ENCODE measurements at places on chromosomes 13 and 19.

DNA sequence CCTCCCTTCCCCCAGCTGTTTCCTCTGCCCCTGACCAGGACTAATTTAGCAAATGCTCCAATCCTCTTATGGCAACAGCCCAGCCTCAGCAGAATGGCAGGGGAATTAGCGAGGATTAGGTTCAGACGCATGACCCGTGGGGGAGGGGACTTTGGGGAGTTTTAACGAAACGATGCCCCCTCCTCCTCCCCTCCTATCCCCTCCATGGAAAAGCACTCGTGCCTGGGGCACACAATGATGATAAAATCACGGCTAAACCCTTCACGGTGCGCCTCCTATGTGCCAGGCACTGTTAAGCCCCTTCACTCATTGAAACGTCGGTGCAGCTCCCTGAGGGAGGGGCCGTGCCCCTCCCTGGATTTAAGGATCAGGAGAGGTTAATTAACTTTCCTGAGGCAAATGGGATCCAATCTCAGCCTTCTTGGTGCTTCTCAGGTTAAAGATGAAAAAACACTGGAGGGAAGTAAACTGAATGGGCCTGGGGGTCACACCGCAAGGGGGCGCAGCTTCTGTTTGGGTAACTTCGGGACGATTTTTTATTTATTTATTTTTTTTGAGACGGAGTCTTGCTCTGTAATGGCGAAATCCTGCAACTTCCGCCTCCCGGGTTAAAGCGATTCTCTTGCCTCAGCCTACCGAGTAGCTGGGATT lies 10.1 kb upstream of the TPRX2 start:
- peak; percentile 90 for DNase-seq

DNA sequence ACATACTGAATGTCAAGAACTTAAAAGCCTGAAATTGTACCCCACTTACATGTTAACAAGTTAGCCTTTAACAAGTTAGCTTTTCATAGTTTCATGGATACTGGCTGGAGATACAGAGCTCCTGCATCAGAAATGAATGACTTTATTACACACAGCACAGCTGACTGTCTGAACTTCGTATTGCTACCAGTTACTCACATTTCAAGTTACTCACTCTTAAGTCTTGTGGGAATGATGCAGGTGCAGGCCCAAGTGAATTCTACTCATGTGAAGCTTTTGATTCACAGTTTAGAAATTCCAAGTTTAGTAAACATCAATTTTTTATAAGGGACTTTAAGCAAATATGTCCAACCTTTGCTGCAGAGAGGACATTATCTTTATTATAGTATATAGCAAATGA lies 762.2 kb upstream of the PRR20A start:
- no peak for DNase-seq

DNA sequence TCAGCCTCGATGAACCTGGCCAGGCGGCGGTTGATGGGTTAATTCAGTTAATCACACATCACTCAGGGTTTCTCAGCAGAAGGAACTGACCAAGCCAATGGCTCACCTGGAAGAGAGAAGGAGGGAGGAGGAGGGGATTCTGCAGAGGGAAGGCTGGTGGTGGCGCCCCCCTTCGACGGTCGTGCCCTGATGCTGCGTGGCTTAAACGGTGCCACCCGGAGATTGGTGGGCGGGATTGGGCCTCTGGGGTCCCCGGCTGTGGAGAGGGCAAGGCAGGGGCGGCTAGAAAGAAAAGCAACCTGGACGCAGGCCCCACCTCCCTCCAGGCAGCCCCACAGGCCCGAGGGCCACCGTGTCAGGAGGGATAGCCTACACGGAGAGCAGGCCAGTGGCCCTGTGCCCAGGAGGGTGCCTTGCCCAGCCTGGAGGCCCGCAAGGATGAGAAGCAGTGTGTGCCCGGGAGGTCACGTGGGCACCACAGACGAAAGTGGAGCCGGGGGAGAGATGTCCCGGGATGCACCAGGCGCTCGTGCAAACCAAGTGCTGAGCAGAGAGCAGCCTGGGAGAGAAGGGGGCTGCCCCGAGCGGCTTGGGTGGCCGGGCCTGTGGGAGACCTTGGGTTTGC lies 16.0 kb downstream of the CSNK1G2 start:
- peak; percentile 37 for DNase-seq

- peak; percentile 75 for DNase-seq
Measured at GRCh38 chr13:99958406-99959126, 13.0 kb downstream of the ZIC5 start.

GRCh38 chr19:13958043-13958442 lies 5.7 kb downstream of the DCAF15 start:
- no peak for DNase-seq

DNA sequence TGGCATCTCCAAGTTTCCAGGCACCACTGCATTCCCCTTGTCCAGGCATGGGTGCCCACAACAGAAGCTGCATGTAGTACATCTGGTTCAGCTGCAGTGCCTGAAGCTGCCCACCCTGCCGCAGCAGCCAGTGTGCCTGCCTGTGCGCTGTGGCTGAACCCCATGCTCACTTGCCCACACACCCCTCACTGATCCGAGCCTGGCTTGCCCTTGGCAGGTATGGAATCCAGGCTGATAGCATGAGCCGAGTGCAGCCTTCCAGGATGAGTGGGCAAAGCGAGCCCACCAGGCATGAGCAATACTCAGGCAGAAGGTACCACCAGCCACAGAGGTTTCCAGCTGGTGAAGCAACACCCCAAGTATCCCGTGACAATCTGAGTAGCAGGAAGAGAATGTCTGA lies 280.3 kb upstream of the KLF12 start:
- no peak for DNase-seq

GRCh38 chr13:107942030-107942617 lies 273.2 kb downstream of the LIG4 start:
- peak; percentile 17 for DNase-seq

DNA sequence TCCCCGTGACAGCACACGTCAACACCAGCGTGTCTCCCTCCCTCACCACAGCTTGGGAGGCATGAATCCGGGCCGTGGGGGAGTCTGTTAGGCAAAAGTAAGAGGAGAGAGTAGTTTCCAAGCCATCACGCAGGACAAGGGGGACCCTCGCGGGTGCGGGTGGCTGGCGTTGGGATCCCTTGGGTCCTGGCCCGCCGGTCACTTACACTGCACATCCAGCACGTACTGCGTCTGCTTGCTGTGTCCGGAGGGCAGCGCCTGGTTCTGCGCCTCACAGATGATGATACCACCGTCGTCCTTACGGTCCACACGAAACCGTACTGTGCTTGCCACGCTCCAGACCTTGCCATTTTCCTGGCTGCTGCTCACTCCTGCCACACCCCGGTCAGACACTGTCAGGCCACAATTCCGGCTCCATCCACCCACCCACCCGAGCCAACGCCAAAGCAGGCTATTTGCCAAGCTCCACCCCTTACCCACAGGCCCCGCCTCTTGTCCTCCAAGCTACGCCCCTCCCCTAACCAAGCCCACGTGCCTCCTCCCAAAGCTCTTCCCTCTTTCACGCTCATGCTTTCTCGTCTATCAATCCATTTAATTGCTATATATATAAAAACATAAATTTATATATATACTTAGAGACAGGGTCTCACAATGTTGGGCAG lies 6.6 kb upstream of the ZNF428 start:
- peak; percentile 57 for DNase-seq

GRCh38 chr13:98821372-98822224 lies 69.1 kb upstream of the SLC15A1 start:
- DNase-seq = no peak

GRCh38 chr19:49849433-49850220 lies 1.3 kb upstream of the PTOV1 start:
- no peak for DNase-seq

- DNase-seq = peak; percentile 9
Measured at GRCh38 chr13:79593641-79594275, 112.8 kb downstream of the NDFIP2 start.

DNA sequence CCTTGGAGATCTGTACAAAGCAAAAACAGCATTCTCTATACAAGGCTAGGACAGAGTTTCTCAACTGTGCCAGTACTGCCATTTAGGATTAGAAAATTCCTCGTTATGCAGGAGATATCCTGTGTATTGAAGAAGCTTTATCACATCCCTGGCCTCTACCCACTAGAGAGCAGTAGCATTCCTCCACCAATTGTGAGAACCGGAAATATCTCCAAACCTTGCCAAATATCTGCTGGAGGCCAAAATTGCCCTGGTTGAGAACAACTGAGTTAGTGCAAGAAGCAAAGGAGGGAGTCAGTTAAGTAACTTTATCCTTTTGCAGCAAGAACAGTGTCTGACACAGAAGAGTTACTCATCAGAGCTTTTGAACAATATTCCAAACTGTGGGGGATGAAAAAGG lies 16.2 kb upstream of the FREM2 start:
- DNase-seq = peak; percentile 69

DNA sequence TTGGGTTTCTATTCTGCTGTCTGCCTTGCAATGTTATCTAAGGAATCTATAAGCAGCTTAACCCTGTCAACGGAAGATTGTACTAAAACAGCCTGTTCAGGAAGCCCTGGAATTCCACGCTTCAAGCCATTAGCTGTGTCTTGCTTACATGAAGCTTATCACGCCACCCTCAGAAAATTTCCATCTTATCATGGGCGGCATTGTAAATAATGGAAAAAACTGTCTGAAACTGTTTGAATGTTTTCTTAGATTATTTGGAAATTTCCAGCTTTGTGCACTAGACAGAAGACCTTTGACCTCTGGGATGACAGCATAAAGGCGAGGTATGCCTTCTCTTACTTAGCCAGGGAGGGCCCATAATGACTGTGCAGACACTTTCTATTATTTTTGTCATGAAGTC lies 319.7 kb downstream of the KCNRG start:
- peak; percentile 7 for DNase-seq

- no peak for DNase-seq
Measured at GRCh38 chr19:6215701-6216235, 64.0 kb downstream of the MLLT1 start.

GRCh38 chr13:57632276-57633140 lies 964 bp downstream of the PCDH17 start:
- peak; percentile 72 for DNase-seq

- no peak for DNase-seq
Measured at GRCh38 chr19:8233370-8233769, 24.2 kb downstream of the CERS4 start.

DNA sequence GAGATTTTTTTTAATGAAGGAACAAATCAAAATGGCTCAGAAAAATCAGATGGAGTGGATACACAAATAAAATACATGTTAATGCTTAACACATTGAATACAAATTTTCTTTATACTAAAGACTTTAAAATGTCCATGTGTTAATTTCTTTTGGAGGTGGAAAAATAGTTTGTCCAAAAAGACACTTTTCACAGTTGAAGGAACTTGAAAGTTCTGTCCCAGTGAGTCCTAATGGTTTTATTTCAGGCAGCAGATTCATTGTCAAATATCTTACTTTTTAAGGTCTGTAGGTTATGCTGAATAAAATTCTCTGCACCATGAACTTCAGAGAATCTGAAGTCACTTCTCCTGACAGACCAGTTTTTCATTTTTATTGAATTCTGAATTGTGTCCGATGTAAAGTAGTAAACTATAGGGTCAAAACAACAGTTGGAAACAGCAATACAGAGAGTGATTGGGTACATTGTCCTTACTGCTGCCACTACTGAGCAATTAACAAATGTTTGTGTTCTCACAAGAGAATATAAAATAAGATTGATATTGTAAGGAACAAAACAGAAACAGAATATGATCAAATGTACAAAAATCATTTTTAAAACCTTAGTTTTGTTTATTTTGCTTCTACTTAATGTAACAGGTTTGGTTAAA lies 1.6 kb downstream of the LPAR6 start:
- DNase-seq = no peak

DNA sequence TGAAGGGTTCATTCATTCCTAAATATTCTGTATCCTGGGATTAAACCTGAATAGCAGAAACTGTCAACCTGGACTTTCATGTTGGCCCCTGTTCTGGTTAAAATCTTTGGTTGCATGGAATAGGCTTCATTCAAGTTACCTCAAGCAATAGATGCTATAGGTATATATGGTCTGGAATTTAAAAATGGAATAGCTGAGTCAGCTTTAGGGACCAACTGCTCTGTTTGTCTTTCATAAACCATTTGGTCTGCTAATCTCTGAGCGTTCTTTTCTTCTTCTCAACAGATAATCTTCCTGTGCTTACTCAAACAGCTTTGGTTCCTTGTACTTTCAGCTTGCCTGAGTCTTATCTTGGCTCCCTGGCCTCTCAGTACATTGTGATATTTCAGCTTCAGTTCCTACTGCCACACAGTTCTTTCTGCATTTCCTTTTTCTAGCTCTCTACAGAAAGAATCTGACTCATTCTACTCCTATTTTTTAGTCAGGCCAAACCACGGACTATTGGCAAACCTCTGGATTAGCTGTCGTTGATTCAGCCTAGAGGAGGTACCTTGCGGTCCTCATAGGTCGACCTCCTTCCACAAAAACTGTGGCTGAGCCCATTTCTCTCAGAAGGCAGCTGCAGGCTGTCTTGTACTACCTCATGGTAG lies 35.9 kb upstream of the MAB21L1 start:
- peak; percentile 43 for DNase-seq

DNA sequence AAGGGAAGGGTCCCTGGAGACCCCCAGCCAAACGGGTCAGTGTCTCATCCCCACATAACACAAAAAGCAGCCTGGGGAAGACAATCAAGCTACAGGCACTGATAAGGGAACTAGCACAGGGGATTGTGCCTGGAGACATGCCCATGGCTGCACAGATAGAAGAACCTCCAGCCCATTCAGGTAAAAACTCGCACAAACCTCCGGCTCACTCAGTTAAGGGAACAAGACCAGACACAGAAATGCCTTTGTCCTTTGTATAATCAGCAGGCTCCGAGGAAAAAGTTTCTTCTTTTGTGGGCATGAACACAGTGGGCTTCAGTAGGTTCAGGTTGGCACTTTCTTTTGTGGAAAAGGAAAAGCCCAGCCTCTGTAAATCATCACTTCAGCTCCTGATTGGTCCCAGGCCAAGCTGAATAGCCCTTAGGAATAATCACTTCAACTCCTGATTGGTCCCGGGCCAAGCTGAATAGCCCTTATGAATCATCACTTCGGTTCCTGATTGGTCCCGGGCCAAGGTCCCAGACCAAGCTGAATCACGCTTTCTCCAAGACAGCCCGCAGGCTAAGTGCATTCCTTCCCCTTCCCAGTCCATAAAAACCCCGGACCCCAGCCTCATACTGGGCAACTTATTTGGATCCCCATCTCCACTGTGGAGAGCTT lies 5.0 kb upstream of the ZNF230 start:
- no peak for DNase-seq

Data from mesendoderm (in vitro differentiated cells).